ENCODE measurements at places on chromosomes 5 and 9.

GRCh38 chr5:141707510-141707909, 25.5 kb upstream of the ARAP3 start:
- no peak for DNase-seq

- no peak for DNase-seq
Observed at GRCh38 chr9:136762915-136763648, 1.2 kb downstream of the LCN15 start.

DNA sequence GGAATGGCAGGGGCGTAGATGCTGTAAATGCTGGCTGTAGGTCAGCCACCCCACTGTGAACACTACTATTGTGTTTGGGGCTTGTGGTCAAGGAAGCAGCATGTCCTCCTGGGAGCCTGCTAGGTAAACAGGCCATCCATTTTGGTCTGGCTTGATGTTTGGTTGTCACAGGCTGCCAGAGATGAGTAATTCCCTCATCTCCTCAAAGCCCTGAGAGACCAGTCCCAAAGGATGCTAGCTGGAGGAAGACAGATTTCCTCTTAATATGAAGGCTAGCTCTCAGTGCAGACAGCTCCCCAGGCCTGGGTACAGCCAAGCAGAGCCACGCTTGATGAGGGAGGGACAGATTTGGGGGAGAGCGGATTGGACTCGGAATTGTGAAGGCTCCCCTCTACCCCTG, 72.5 kb upstream of the MAP1B start:
- DNase-seq: no peak

- DNase-seq: no peak
Observed at GRCh38 chr5:165981671-165982070, 2309.8 kb upstream of the WWC1 start.

GRCh38 chr9:129597355-129598088, 23.4 kb downstream of the C9orf50 start:
- DNase-seq: no peak

DNA sequence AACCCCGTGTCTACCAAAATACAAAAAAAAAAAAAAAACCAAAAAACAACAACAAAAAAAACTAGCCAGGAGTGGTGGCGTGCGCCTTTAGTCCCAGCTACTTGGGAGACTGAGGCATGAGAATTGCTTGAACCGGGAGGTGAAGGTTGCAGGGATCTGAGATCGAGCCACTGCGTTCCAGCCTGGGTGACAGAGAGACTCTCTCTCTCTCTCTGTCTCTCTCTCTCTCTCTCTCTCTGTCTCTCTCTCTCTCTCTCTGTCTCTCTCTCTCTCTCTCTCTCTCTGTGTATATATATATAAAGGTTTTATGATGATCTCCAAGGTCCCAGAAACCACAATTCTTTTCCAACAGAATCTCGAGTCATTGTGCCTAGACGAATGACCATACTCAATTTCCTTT, 18.8 kb upstream of the ANKRD33B start:
- no peak for DNase-seq

- DNase-seq: no peak
Observed at GRCh38 chr9:87381050-87381711, 116.5 kb upstream of the DAPK1 start.

GRCh38 chr5:146390469-146390868, 51.8 kb downstream of the POU4F3 start:
- no peak for DNase-seq

DNA sequence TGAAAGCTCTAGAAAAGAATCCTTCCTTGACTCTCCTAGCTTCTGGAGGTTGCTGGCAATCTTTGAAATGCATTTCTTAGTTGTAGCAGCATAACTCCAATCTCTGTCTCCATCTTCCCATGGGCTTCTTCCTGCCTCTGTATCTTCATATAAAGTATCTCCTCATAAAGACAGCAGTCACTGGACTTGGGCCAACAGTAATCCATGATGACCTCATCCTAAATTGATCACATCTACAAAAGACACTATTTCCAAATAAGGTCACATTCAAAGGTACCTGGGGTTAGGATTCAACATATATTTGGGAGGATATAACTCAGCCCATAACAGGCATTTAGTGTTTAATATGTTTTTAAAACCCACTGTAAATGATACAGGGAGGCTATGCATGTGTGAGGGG, 123.3 kb downstream of the MLLT3 start:
- DNase-seq: no peak

DNA sequence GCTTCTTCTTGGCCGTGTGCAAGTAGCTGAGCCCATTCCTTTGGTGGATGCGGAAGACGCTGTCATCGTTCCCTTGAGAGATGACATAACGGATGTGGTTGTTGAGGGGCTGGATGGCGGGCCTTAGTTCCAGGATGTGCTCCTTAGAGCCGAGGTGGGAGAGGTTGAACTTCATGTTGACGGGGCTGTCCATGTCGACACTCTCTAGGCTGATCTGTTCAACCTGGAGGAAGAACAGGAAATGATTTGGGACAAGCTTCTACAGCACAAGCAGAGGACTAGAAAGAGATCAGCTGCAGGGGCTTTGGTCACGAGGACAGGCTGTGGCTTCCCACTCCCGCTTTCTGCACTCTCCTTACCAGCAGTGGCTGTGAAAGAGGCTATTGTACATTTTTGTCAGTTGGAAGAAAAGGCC, 176.0 kb downstream of the SLC12A2 start:
- no peak for DNase-seq

DNA sequence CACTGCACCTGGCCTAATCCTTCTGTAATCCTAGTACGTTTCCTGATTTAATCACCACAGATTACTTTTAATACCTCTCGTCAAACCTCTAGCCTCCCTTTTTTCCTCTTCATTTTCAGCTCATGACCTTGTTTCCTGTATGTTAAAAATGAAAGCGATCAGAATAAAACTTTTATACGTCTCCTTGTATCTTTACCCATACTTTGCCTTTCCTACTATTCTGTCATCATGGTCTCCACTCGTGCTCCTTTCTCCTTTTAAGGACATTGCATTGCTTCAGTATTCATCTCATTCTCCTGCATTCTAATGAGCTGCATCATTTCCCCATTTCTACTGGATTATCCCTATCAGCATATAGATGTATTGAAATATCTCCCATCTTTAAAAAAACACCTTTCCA, 8.5 kb downstream of the CDC42SE2 start:
- no peak for DNase-seq

- DNase-seq: no peak
Observed at GRCh38 chr5:10632110-10632761, 68.4 kb downstream of the ANKRD33B start.

DNA sequence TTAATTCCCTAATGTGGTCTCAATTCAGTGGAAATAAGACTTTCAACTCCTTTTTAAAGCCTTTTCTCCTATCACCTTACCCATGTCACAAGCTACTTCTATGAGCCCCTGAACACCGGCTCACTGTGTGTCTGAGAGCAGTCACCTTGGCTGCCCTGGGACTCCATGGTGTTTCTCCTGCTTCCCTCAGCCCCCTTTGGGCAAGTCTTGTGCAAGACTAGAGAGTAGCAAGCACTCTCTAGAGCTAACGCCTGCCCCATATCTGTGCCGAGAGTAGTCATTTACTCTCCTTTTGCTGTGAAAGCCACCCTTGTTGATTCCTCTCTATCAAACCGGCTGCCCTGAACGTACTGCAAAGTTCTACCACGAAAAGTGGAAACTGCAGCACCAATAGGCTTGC, 77.9 kb upstream of the DAB2 start:
- no peak for DNase-seq

GRCh38 chr5:133613184-133613583, 843 bp upstream of the FSTL4 start:
- DNase-seq: no peak

- no peak for DNase-seq
Observed at GRCh38 chr5:96008487-96008886, 46.8 kb upstream of the ELL2 start.

DNA sequence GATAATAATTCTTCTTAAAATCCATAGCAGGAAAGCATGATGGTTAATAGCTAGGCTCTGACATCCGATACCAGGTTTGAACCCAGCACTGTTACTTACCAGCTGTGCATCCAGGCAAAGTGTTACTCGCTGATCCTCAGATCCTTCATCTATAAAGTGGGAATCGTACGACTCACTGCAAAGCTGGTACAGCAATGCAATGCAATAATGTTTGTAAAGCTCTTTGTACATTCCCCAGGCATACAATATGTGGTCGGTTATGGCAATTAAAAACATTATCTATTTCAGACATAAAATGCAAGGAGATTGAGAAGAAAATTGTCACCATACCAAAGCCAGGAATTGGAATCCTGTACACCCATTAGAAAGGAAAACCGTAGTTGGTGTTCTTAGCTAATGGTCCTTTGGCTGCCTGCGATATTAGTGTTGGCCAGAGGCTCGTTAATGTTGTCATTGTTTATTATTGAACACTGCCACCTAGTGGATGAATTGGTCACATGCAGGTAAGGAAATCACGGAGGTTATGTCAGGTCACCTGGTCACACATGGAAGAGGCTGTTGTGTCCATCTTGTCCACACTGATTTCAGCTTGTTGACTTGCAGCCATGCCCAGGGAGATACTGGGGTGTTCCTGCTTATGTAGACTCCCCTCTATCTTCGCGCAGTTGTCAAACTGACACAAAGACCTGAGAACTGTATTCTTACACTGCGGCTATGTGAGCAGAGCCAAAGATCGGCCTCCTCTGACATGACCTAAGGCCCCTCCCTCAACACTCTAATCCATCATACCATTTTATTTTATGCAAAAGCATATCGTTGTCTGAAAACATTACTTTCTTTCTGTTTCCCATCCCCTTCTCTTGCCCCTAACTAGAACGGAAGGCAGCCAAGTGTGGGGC, 87.5 kb upstream of the PPP2R2B start:
- no peak for DNase-seq

DNA sequence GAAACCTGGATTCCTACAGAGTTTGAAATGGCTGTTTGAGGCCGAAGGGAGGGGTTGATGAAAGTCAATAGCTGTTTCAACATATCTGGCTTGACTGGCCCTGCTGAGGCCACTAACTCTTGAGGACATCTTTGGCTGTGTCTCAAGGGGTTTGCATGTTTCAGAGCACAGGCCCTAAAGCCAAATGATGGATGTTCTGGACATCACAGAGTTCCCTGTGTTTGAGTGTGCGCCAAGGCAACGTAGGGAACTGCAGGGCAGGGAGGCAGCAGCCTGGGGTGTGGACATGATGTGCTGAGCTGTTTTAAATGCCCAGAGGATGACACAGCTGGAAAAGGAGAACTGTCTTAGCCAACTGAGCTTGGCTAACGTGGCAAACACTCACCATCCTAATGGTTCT, 89.6 kb downstream of the RAPGEF1 start:
- DNase-seq: no peak

DNA sequence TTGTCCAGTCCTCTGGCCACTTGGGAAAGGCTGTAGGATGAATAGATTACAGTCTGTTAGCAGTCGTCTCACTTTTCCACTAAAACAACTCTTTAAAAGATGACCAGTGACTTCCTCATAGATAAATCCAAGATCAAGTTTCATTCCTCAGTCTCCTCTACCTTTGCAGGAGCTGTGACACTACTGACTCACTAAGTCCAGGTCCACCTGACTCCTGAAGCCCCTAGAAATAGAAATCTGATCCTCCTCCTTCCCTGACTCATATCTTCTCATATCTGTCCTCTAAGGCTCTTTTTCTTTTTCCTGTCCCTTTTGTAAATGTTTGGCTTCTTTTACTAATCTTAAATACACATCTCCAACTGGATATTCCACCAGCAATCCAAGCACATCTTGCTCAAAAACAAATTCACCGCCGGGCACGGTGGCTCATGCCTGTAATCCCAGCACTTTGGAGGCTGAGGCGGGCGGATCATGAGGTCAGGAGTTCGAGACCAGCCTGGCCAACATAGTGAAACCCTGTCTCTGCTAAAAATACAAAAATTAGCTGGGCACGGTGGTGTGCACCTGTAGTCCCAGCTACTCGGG, 2.6 kb downstream of the CCDC125 start:
- DNase-seq: no peak

GRCh38 chr5:140329739-140330481, 16.5 kb downstream of the HBEGF start:
- no peak for DNase-seq

DNA sequence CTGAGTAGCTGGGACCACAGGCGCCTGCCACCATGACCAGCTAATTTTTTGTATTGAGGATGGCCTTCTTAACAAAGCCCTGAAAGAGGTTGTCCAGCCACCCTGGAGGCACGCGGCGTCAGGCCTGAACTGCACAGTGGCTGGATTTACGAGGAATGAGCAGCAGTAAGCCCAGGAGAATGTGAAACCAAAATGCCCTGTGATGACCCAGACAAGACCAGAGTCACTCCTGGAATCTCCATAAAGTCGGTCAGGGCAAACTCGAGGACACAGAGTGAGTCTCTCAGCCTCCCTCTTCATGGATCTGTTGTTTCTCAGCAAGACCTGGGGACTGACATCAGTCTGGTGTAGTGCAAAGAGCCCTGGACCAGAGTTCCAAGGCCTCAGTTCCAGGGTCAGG, 53.2 kb upstream of the C5orf58 start:
- DNase-seq: no peak

DNA sequence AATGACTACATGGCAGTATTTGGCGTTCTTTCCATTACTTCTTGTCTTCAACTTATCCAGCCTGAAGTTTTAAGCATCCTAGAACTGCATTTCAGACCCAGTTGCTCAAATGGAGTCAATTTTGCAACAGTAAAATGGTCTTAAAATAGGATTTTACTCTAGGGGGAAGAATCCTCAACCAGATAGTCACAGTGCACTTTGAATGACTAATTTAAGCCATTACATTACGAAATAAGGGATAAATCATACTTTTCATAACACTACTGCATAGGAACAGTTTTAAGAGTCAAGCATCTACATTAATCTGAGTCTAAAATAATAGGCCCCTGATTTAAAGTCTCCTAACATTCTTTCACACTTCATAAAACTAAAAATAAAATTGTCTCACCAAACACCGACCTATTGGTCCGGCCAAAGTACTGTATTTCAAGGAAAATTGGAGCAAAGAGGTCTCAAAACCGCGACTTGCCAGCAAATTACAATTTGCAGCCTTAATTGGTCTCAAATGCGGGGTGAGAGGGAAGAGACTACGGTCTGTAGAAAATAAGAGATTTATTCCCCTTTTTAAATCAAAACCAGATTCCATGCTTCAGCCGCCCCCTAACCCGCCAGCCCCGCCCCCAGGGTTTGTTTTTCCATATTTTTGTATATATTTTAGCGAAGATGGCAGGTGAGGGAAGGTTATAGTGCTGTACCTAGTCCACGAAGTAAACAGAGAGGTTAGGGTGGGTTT, 1.2 kb upstream of the SMARCA2 start:
- DNase-seq: no peak

DNA sequence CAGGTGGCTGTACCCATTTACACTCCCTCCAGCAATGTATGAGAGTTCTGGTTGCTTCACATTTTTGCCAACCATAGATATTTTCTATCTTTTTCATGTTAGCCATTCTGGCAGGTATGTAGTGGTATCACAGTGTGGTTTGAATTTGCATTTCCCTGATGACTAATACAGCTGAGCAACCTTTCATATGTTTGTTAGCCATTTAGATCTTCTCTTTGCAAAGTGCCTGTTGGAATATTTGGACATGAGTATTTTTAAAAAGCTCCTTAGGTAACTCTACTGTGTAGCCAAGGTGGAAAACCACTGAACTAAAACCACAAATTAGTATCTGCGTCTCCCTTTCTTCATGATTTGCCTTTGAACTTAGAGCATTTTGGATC, 31.9 kb downstream of the IRF1 start:
- DNase-seq: no peak

- no peak for DNase-seq
Observed at GRCh38 chr5:171155621-171156020, 153.4 kb upstream of the TLX3 start.

- no peak for DNase-seq
Observed at GRCh38 chr5:139808481-139809330, 13.1 kb downstream of the PSD2 start.

GRCh38 chr5:57221049-57221568, 47.2 kb downstream of the GPBP1 start:
- no peak for DNase-seq

- DNase-seq: no peak
Observed at GRCh38 chr5:39648085-39648847, 223.5 kb upstream of the DAB2 start.
